GM12892 (cell line): ENCODE measurements at places on chromosomes 2 and 18.

DNA sequence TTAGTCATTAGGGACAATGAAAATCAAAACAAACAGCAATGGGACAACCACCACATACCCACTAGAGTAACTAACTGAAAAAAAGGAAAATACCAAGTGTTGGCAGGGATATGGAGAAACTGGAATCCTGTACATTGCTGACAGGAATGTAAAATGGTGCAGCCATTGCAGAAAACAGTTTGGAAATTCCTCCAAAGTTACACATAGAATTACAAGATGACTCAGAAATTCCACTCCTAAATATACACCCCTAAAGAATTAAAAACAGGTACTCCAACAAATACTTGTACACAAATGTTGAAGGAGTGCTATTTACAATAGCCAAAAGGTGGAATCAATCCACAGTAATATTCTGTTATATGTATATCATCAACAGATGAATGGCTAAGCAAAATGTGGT, 110.9 kb downstream of the ROCK1 start:
- DNase-seq: no peak

DNA sequence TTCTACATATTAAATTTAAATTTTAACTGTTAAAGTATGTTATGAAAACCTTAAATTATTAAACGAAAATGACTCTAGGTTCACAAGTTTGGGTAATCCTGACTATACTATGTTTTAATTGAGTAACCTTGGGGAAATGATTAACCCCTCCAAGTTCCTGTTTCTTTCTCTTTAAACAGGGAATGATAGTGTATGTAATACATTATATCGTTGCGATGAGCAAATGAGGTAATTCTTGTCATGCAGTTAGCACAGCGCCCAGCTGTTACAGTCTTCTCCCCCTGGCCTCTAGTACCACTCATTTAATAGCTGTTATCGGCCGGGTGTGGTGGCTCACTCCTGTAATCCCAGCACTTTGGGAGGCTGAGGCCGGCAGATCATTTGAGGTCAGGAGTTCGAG, 80.4 kb downstream of the MTA3 start:
- no peak for DNase-seq

GRCh38 chr2:223997938-223998337, 40.7 kb downstream of the MRPL44 start:
- DNase-seq: no peak

DNA sequence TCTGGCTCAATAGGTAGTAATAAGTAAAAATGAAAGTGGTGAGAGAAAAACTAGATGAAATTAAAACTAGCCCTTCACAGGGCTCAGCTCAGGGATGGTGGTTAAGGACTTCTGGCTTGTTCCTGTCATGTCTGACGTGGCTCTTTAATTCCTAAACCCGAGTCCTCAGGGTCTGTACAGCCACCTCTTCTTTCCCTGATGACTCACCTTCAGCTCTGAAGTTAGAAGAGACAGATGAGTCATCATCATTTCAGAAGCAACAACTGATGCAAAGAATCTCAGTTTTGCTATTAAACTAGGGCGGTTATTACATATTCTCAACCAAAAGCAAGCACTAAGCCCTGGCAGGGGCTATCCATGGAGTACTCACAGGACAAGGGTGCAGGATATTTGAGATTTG, 24.0 kb upstream of the ITGB6 start:
- peak; percentile 41 for DNase-seq
